Ureter (tissue), 1 donor: ENCODE measurements at places on chromosomes 1 and 21. TPM values are rescaled to one million over a fixed set of nuclear protein-coding genes. Genes with fewer than 3 reads are reported as not detected.

The PROX1 gene
- total RNA-seq, result 3.0 TPM

The TSTD1 gene
- 79.8 TPM for total RNA-seq

The C8B gene
- not detected for total RNA-seq

The NMNAT2 gene
- 0.99 TPM for total RNA-seq
